GM23338 (cell line): ENCODE measurements at places on chromosomes 5 and 9.
A peak's percentile ranks its signal among the peaks of the same experiment; 100 is the strongest.

DNA sequence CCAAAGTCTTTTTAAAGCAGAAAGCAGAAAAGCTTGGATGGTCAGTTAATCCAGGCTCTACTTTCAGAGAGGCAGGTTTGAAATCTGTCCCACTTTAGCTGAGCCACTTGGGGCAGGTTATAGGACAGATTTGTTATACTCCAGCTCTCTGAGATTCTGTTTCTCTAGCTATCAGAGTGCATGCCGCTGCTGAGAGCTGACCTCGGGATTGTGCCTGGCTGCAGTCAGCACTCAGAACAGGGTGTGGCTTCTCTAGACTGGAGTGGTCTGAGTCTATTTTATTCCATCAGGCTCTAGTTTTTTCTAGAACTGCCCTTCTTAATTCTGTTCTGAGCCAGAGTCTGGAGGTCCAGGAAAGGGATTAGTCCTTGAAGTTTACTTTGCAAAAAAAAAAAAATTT lies 67.7 kb downstream of the NDFIP1 start:
- DNase-seq = peak; percentile 2

DNA sequence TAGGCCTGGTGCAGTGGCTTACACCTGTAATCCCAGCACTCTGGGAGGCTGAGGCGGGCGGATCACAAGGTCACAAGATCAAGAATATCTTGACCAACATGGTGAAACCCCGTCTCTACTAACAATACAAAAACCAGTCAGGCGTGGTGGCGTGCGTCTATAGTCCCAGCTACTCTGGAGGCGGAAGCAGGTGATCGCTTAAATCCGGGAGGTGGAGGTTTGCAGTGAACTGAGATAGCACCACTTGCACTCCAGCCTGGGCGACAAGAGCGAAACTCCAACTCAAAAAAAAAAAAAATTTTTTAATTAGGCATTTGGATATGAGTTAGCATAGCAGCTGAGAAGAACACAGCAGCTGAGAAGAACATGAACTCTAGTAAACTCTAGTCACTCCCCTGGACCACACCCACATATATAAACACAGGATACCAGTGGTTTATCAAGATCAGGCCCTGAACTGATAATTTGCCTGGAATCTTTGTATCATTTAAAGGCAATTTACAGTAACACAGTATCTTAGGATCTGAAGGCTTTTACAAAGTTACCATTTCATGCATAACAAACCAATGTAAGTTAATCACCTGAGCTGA lies 4.6 kb upstream of the UGCG start:
- DNase-seq = no peak

GRCh38 chr5:95244479-95244878 lies 40.4 kb downstream of the MCTP1 start:
- no peak for DNase-seq

DNA sequence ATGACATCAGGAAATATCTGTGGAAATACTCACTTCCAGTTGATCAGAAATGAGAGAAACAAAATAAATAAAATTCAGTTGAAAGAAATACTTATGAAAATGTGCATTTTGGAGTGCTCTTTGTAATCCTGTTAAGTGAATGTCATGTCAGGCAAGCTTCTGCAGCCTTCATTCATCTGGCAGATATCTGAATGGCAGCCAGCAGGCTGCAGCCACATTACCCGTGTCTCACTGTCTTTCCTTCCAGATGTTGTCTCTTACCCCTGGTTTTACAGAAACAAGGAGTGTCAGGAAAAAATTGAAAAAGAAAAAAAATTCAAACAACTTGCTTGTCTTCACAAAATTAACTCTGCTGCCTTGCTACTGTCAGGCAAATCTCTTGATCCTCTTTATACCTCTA lies 445.0 kb upstream of the RIOK2 start:
- no peak for DNase-seq
